ENCODE measurements at places on chromosomes 6 and 20.
A peak's percentile ranks its signal among the peaks of the same experiment; 100 is the strongest.

GRCh38 chr20:41380551-41381193, 14.1 kb upstream of the EMILIN3 start:
- DNase-seq: no peak

- DNase-seq: no peak
These were observed 45.6 kb upstream of the STX16 start for GRCh38 chr20:58605292-58606065.

DNA sequence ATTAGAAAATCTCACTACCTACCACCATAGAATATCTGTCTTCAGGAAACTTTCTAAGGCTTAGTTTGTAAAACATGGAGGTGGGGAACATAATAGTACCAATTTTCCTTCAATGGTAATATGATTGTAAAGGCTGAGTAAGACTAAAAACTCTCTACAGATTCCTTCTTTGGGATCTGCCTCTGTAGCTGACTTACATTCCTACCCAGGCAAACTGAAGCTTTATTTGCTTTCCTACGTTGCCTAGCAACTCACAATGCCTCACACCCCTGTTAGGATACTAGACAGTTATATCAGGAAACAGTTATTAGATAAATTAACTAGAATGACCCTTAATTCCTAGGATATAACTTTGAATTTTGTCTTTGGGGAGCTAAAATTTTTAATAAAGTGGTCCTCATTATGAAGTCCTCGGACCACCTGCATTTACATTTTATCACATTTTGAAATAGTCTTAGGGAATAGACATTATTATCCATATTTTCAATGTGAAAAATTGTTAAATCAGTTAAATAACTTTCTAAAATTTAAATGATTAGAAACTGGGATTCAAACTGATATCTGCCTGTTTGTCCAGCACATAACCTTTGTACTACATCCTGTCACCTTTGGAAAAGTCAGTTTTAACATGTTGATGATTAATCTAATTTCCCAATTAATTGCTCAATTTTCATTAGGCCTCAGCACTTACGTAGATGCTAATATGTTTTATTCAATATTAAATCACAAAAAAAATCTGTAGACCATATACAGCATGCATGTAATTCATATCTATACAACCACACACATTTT, 591.4 kb downstream of the RNF144B start:
- no peak for DNase-seq

GRCh38 chr6:120779441-120779840, 554.8 kb downstream of the TBC1D32 start:
- DNase-seq: no peak

- no peak for DNase-seq
These were observed 63.0 kb downstream of the ARID1B start for GRCh38 chr6:156840136-156840535.

GRCh38 chr20:1389703-1390580, 2.9 kb downstream of the FKBP1A start:
- no peak for DNase-seq

DNA sequence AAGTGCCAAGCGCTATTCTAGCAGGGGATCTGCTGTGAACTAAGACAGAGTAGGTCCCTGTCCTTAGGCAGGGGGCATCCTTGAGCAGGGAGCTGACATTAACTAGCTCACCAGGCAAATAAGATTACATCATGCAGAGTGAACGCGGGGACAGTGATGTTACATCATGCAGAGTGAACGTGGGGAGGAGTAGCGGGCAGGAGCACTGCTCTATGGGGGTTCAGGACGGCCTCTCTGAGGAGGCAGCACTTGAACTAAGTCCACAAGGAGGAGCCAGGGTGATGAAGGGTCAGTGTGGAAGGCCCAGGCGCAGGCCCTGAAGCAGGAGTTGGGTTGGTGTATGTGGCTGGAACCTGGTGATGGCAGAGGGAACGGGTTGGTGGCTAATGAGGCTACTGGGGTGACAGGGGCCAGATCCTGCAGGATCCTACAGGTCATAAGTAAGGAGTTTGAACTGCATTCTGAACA, 38.7 kb downstream of the KAT14 start:
- no peak for DNase-seq

DNA sequence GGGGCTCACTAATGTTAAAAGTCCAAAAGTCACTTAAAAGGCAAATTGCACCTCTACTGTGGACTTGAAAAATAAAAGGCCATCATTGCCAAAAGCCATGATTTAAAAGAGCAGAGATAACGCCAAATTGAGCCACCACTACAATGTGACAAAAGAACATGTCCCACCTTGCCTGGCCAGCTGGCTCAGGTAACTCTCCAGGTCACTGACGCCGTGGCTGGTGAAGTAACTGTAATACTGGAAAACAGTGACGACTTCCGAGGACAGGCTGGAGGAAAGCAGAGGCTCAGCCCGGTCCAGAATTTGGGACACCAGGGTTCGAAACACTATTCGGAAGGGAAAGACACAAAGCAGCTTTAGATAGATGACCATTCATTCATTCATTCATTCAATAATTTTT, 29.3 kb upstream of the ARMH2 start:
- no peak for DNase-seq

- DNase-seq: no peak
These were observed 55.3 kb downstream of the DNAAF9 start for GRCh38 chr20:3352202-3352601.

DNA sequence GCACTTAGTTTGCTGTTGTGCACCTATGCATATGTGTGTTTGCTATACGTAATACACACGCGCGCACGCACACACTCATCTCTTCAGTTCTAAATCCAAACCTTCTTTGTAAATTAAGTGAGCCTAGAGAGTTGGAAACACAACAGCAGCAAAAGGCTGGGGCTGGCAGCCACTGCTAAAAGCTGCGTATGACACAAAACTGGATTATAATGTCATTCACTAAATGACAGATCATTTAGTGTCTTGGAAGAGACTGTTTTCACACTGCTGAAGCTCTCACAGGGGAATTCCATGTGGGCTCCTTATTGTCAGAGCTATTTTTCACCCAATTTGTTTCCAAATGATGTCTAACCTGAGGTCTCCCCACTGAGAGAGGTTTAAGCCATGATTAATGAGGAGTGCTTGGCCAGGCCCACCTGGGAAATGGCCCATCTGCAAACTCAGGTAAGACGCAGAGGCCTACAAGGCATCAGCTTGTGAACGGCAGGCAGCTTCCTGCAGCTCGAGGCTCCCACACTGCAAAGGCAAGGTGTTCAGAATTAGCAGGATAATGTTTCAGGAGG, 94.2 kb downstream of the OLIG3 start:
- DNase-seq: peak; percentile 37

DNA sequence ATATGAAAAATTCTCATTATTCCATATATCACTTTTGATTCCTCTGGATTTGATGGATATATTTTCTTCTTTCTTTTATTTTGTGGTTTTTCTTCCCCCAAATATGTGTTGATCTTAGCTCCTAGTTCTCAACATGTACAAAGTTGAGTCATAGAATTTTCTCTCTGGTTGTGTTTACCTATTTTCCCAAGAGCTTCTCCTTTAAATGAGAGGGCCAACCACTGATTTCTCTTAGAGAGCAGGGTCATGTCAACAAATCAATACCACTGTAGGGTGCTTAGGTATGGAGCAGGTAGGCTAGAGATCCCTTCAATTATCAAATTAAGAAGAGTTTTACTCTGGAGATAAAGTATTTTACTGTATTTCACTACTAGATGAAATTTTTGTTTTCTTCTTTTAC, 145.7 kb downstream of the BMP5 start:
- no peak for DNase-seq

DNA sequence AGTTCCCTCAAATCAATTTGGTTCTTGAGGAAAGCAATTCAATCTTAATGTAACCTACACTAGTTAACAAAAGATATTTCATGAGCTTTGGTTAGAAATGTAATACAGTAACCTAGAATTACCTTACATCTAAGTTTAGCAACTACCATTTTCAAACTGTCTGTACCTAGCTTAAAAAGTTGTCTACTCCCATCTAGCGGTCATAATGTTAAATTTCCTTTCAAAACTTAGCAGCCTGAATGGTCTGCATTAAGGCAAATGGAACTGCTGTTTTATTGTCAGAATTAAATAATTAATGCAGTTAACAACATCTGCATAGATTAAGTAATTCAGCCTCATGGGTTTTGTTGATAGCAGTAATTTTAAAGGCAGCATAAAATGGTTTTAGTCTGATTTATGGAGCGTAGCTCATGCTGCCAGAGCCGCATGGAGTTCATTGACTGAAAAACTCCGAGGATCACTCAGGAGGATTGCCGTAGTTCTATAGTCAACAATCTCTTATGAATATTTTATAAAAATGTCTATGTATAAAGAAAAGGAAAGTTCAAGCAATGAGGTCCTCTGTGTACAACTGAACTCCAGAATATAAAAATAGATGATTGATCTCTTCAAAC, 485.4 kb upstream of the MANEA start:
- no peak for DNase-seq

- no peak for DNase-seq
These were observed 21.7 kb downstream of the ZNF133 start for GRCh38 chr20:18310051-18310450.

DNA sequence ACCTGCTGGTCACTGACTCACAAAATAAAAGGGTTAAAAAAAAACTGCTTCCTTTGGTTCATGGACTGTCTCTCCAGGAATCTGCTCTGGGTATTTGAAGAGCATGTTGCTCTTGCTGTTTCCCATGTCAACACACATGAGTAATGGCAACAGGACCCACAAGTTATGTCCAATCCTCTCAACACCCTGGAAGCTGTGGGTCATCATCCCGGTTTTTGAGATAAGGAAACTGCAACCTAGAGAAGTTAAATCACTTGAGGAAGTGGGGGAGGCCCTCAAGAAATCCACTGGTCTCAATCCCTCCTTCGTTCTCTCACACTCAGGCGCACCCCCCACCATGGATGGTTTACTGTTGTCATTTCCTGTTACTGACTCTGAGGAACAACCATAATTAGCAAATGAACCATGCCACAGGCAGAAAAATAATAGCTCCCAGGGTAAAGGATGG, 12.4 kb downstream of the MAP1LC3A start:
- DNase-seq: no peak

DNA sequence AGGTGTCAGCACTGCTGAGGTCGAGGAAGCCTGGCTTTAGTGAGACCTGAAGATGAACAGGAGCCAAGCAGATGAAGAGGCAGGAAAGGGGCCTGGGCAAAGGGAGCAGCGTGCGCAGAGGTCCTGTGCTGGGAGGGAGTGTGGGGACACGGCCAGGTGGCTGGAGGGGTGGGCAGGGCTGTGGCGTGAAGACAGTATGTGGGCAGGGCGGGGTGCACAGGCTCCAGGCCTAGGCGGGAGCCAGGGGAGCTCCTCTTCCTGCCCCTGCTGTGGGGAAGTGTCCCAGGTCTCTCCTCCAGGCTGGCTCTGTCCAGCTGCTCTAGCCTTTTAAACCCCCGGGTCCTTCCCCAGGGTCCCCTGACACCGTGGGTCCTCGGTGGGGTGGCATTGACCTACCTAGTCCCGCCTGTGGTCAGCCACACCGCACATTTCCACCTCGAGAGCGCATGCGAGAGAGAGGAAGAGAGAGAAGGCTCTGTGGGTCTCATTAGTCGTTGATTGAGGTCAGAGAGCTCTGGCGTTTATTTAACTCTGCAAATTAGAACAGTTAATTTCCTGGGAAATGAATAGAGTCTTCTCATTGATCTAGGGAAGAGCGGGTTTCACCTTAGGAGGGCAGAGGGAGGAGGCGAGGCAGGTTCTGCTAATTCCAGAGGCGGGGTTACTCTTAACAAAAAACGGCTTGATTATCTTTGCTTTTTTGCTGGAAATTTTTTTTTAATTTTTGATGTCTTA, 68.8 kb downstream of the CDH4 start:
- no peak for DNase-seq

GRCh38 chr20:63101781-63102720, 95.3 kb upstream of the BHLHE23 start:
- peak; percentile 75 for DNase-seq

DNA sequence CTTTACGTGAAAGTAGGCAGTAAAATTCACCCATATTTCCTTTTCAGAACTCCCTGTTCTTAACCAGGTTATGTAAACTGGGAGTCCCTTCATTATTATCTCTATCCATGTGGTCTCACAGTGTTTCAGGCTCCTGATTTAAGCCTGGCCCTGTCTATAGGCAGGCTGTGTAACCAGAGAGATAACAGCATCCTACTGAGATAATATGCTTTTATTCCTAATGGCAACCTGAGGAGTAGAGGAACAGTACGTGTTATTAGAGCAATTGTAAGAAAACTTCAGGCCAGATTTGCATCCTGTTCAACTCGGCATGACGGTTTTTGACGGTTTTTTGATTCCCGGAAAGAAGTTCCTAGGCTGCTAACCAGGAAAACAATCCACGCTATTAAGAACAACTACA, 16.9 kb downstream of the FUT9 start:
- no peak for DNase-seq
